ENCODE measurements at places on chromosomes 2 and 18. TPM values are rescaled to one million over a fixed set of nuclear protein-coding genes. Genes with fewer than 3 reads are reported as not detected.

MROH2A gene
- not detected for total RNA-seq

NCKAP5 gene
- total RNA-seq = 0.43 TPM

PROKR1 gene
- not detected for total RNA-seq

CTDP1 gene
- total RNA-seq = 18.5 TPM

TMEM169 gene
- total RNA-seq = 0.72 TPM

UGT1A10 gene
- not detected for total RNA-seq
